KBM-7 (cell line): ENCODE measurements at places on chromosomes 11 and 22.

DNA sequence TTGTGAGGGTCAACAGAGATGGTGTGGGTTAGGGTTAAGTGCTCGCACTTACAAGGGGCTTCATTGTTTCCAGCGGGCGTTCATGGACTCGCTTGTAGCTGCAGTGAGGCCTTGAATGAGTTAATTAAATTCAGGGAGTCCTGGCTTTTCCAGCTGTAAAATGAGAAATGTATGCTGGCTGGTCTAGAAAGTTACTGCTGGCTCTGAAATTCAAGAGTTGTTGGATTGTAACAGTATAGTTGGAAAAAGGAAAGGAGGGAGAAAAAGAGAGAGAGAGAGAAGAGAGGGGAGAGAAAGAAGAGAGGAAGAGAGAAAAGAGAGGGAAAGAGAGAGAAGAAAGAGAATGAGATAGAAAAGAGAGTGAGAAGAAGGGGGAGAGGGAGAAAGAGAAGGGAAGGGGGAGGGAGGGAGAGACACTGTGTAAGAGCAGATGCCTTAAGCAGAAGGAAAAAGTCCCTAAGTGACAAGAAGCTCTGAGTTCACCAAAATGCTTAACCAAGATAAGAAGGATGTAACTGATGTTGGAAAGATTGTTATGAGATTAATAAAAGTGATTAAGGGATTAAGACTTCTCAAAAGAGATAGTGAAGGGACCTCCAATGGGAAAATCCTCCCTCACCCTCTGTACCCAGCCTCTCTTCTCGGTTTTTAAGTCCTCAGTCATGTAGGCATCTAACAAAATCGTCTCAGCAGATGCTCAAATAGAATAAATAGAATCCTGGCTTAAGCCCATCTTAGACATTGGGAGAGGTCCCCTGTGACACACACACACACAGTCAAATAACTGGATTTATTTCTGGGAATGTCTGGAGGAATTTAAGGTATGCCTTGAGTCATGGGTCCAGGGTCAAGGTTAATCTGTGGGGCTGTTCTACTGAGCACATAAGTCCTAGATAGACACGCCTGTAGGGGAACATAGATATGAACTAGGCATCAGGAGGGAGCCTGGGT, 477.9 kb downstream of the MIAT start:
- DNase-seq: no peak

- no peak for DNase-seq
Measured at GRCh38 chr11:58509748-58510147, 1.8 kb upstream of the OR5B21 start.

DNA sequence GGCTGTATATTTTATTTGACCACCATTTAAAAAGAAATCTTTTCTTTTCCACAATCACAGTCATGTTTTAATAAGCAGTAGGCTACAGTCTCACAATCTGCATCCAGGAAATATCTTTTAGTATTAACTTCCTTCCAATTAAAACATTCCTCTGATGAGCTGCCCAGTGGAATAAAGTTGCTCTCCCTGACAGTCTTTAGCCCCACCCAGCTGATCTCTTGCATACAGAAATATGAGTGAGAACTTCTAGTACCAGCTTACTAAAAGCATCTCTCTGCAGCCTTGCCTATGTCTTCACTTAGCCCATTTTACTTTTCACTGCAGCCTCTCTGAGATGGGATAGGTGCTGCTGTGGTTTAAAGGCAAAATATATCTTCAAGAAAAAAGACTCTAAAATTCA, 143.4 kb upstream of the ANO3 start:
- no peak for DNase-seq

- no peak for DNase-seq
Measured at GRCh38 chr22:48306785-48307510, 1520.7 kb downstream of the BRD1 start.

DNA sequence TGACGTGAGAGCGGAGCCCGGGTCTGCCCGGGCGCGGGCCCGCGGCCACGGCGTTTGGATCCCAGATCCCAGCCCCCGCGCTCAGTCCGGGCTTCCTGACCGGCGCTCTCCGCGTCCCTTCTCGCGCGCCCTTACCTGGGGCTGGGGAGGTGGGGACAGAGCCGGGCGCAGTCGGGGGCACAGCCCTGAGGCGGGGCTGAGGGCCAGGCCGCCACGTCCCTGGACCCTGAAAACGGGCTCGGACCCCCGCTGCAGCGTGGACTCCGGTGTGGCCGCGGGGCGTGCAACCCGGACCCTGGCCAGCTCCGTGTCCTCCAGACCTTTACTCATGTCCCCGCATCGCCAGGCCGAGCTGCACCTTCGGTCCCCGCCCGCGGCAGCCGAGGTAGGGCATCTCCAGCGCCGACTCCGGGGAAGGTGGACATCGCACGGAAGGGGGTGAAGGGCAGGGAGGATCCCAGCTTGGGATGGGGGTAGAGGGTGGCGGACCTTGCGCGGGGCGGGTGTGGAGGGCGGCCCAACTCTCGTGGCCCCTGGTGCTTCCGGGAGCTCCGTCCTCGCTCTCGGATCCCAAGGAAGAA, 9.9 kb upstream of the AIFM3 start:
- peak; percentile 19 for DNase-seq

DNA sequence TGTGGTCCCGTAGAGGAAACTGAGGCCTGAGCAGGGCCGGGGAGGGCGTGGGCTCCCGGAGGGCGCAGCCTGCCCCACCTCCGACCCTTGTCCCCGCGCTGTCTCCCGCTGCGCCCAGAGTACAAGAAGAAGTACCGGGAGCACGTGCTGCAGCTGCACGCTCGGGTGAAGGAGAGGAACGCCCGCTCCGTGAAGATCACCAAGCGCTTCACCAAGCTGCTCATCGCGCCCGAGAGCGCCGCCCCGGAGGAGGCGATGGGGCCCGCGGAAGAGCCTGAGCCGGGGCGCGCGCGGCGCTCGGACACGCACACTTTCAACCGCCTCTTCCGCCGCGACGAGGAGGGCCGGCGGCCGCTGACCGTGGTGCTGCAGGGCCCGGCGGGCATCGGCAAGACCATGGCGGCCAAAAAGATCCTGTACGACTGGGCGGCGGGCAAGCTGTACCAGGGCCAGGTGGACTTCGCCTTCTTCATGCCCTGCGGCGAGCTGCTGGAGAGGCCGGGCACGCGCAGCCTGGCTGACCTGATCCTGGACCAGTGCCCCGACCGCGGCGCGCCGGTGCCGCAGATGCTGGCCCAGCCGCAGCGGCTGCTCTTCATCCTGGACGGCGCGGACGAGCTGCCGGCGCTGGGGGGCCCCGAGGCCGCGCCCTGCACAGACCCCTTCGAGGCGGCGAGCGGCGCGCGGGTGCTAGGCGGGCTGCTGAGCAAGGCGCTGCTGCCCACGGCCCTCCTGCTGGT, 1.9 kb downstream of the NLRP6 start:
- no peak for DNase-seq

DNA sequence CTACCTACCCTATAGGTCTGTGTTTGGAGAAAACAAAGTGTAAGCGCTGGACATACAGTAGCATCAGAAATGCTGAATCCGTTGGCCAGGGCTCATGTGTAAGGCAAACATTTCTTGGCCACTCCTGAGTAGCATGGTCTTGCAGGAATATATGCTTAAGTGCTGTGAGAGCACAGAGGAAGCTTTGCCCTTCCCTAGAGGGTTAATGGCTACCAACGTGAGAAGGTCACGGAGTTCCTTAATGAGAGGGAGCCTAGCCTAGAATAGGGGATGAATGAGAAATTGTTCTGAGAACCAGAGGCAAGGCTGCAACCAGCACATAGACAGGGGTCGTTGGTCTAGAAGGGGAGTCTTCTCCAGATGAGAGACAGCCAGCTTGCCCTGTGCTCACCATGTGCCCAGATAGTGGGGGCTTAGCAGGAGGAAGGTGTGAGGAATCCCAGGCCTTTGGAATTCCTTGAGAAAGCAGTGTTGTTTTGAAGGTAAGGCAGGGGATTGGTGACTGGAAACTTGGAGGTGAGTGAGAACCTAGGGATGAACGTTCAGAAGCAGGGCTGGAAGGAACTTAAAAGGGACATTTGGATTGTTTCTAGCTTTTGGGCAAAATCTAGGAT, 29.5 kb downstream of the RCOR2 start:
- DNase-seq: no peak
